Activated CD4-positive, alpha-beta T cell treated with anti-CD3 and anti-CD28 coated beads for 24 hours (primary cell): ENCODE measurements at places on chromosomes 2 and 18.

- DNase-seq, result no peak
Observed at GRCh38 chr2:217740178-217740577, 262.6 kb downstream of the TNS1 start.

- no peak for DNase-seq
Observed at GRCh38 chr18:50853863-50854271, 25.1 kb upstream of the ME2 start.

DNA sequence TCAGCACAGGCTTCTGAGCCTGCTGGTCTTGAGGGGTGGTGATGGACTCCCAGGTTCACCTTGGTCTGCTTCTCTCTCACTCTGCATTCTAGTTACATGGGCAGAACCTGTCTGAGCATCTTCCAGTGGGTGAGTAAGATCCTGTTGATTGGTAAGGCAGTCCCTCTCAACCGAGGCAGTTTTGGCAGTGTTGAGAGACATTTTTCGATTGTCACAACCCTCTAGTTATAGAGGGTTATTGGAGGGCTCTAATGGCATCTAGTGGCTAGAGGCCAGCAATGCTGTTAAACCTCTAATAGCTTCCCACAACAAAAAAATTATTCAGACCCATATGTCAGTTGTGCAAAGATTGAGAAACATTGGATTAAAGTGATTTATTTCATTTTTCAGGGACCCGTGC lies 9.3 kb upstream of the MGAT5 start:
- DNase-seq, result no peak

- no peak for DNase-seq
Observed at GRCh38 chr2:52862801-52863200, 904.8 kb upstream of the CHAC2 start.

DNA sequence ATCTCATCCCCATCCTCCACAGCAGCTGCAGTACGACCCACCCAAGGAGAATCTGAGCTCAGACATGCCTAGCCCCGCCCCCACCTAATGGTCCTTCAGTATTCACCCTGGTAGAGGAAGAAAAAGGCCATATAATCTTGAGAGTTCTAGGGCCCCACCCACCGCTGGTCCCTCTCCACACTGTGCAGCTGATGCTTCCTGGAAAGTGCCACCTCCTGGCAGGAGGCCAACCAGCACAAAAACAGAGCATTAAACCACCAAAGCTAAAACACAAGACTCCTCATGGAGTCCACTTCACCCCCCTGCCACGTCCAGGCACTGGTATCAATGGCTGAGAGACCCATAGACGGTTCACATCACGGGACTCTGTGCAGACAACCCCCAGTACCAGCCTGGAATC lies 40.7 kb downstream of the MC4R start:
- DNase-seq, result no peak

DNA sequence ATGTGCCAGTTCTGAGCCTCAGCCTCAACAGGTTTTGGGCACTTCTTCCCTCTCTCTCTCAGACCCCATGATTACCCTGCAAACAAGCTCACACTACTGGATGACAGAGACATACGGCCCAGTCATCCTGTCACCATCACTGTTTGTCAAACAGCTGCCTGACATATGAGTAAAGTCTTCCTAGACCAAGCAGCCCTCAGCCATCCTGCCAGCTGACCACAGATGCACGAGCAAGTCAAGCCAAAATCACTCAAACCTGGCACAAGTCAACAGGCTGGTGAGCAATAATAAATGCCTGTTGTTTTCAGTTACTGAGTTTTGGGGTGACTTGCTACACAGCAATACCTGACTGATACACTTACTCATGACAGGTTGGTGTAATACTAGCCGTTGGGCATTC lies 75.5 kb upstream of the KLF7 start:
- DNase-seq, result no peak

GRCh38 chr2:150339282-150339681 lies 148.2 kb downstream of the RND3 start:
- DNase-seq, result no peak

- DNase-seq, result no peak
Observed at GRCh38 chr18:78082816-78083215, 833.2 kb downstream of the GALR1 start.

DNA sequence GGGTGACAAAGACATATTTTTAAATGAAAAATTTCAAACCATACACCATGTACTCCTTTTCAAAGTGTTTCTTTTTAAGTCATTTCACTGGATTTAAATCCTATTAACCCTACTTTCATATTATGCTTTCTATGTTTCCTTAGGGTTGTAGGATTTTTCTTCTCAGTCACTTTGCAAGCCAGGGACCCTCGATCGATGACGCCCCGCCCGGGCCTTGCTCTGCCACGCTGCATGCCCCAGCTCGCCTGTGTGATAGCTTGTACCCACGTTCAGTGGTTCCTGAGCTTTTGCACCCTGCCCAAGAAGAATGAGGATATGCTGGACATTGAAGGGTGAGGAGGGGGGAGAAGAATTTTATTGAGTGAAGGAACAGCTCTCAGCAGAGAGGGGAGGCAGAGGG lies 568.0 kb downstream of the TRIB2 start:
- DNase-seq, result no peak

DNA sequence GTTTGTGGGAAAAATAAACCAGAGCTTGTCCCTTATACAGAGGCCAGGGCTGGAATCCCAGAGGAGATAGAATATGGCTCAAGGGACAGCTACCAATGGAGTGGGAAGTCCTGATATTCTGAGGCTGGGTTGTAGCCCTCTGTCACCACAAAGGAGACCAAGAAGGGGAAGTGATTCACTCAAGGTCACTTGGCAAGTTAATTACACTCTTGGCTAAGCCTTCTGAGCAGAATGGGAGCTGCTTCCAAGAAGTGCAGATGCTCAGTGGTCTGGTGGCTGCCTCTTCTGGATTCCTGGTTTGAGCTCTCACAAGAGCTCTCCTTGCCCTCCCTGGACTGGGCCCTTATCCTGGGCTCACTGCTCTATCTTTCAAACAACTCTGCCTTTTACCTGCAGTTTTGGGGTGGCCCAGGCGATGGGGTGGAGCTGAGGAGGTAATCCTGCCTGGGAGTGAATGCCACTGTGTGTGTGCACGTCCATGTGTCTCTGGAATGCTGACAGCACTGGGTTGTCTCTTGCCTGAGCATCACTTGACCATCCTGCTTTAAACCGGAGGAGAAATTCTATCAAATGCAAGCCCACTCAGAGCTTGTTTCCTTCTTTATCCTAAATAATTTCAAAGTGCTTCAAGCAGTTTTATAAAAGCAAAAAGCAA lies 168.2 kb downstream of the KCNS3 start:
- DNase-seq, result no peak

- no peak for DNase-seq
Observed at GRCh38 chr18:33914399-33914798, 310.3 kb downstream of the NOL4 start.

- no peak for DNase-seq
Observed at GRCh38 chr2:80312282-80312839, 7.8 kb upstream of the LRRTM1 start.

- DNase-seq, result no peak
Observed at GRCh38 chr2:180705551-180705950, 274.9 kb upstream of the UBE2E3 start.

DNA sequence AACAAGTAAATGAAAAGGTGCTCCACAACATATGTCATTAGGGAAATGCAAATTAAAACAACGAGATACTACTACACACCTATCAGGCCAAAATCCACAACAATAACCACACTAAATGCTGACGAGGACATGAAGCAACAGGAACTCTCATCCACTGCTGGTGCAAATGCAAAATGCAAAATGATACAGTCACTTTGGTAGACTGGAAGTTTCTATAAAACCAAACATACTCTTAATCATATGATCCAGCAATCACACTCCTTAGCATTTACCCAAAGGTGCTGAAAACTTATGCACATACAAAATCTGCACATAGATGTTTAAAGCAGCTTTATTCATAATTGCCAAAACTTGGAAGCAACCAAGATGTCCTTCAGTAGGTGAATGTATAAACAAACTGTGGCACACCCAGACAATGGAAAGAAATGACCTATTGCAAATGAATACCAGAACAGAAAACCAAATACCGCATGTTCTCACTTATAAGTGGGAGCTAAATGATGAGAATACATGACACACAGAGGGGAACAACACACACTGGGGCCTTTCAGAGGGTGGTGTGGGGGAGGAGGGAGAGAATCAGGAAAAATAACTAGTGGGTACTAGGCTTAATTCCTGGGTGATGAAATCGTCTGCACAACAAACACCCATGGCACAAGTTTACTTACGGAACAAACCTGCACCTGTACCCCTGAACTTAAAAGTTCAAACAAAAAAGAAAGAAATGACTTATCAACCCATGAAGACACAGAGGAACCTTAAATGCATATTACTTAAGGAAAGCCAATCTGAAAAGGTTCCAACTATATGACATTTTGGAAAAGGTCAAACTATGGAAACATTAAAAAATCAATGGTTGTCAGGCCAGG lies 80.4 kb downstream of the ASXL2 start:
- no peak for DNase-seq

DNA sequence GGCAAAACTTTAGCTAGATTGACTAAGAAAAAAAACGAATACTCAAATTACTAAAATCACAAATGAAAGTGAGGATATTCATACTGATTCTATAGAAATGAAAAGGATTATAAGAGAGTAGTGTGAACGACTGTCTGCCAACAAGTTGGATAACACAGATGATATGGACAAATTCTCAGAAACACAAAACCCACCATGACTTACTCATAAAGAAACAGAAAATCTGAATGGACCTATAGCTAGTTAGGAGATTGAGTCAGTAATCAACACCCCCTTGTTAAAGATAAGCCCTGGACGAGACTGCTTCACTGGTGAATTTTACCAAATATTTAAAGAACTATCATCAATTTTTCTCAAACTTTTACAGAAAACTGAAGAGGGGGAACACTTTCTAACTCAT lies 108.8 kb upstream of the TMEM200C start:
- DNase-seq, result no peak

DNA sequence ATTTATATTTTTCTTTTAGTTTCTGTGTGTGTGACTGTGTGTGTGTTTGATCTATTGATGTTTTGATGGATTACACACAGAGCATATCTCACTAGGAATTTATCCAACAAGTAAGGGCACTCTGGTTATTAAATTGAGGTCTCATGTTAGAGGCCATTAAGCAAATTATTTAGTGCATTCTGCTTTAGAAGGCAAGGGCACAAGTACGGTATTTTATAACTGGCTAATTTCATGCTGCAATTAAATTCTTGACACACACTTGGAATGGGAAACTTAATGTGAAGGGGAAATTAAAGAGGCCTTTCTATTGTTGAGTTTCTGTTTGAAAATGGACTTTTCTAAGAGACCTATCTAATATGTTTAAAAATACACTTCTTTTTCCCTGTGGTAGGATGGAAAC lies 25.8 kb downstream of the NYAP2 start:
- no peak for DNase-seq

- DNase-seq, result no peak
Observed at GRCh38 chr2:60361498-60361897, 192.0 kb downstream of the BCL11A start.

GRCh38 chr18:471716-472115 lies 28.8 kb downstream of the COLEC12 start:
- DNase-seq, result no peak

GRCh38 chr2:200479692-200480265 lies 30.1 kb downstream of the KCTD18 start:
- DNase-seq, result no peak

GRCh38 chr2:97739020-97739892 lies 25.9 kb downstream of the ZAP70 start:
- DNase-seq, result no peak

DNA sequence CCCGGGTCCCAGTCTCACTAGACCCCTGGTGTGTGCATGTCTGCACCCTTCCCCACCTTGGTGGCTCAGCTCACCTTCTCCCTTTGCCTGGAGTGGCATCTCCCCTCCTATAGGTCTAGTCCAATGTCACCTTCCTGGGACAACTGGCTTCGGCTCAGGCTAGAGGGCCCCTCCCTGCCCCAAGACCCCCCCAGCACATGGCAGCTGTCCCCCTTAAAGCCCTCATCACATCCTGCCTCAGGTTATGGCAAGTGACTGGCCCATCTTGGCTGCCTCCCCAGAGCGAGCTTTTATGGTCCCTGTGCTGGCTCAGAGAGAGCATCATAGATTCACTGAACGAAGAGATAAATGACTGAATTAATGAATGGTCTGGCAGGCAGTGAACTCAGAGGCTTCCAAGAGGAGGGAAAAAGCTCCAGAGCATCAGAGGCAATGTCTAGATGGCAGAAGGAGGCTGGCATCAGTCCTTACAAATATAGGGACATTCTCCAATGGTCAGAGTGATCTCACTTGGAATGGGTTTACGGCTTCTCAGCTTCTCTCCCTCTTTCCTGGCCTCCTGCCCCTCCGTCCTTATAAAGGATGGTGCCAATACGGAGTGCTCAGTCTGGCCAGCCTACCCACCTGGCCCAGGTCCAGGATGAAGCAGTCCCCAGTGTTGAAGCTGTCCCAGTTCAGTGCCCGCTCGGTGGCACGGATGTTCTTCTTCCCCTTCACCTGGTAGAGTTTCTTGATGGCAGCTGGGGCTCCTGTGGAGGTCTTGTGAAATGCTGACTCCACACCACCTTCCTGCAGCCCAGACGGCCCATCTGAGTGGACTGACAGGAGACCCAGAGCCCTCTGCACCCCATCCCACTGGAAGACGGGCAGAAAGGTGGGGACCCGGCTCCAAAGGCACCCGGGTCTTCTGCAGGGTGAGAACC lies 9.4 kb downstream of the CAPG start:
- no peak for DNase-seq

GRCh38 chr2:235746257-235746934 lies 252.6 kb downstream of the AGAP1 start:
- peak; percentile 32 for DNase-seq

DNA sequence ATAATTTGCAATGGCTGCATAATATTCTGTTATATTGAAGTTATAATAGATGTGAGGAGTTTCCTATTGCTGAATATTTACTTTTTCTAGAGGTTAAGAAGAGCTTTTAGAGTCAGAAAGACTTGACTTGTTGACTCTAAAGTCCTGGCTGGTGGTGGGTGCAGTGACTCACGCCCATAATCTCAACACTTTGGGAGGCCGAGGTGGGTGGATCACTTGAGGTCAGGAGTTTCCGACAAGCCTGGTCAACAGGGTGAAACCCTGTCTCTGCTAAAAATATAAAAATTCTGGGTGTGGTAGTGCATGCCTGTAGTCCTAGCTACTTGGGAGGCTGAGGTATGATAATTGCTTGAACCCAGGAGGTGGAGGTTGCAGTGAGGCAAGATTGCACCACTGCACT lies 33.9 kb upstream of the ATIC start:
- DNase-seq, result no peak

DNA sequence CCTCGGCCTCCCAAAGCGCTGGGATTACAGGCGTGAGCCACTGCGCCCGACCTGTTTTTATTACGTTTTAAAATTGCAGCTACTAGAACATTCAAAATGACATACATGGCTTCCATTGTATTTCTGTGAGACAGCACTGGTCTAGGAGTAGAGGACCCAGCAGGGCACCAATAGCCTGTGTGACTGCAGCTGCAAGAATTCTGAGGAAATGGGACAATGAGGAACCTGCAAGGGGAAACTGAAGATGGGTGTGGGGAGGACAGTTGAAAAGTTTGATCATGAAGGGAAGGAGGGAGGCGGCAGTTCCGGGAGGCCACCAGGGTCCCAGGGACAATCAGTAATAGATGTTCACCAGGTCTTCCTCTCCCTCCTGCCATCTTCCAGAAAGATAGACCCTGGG lies 13.9 kb upstream of the DNPEP start:
- DNase-seq, result no peak
